ENCODE measurements at places on chromosomes 13 and 19.

- no peak for DNase-seq
Measured at GRCh38 chr13:98930151-98930591, 47.7 kb downstream of the DOCK9 start.

DNA sequence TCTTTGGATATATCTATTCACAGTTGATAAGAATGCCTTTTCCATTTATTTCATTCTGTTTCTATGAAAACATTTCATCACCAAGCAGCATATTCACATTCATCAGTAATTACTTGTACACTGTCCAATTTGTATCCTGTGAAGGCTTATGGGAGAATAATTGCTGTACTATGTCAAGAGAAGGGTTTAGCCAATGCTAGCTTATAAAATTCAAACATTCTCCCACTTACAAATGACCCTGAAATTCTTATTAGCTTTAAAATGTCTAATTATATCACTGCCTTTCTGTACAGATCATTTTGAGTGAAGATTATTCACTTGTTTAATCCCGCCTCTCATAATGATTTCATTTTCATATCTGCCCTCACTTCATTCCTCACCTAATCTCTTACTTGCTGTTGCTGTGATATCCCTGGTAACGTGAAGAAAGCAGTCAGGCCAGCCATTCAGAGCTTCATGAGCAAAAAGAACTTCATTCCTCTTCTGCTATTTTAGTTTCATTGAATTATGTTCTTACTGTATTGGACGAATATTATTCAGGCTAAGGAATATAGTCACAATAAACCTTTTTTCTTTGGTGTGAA is 778.7 kb downstream of the OLFM4 start:
- DNase-seq, result no peak

DNA sequence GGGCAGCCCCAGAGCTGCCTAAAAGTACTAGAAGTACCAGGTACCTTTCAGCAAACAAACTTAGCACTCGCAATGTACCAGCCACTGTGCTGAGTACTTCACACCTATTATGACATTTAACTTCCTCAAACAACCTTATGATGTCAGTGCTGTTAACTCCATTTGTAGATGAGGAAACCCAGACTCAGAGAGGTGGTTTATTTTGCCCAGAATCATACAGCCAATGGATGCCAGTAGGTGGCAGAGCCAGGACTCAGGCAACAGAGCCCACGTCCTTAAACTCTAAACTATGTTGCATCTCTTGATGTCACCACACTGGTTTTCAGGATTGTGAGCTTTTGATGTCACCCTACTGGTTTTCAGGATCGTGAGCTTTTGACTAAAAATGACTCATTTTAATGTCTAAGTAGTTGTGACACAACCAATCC is 78.9 kb downstream of the FLT1 start:
- no peak for DNase-seq

DNA sequence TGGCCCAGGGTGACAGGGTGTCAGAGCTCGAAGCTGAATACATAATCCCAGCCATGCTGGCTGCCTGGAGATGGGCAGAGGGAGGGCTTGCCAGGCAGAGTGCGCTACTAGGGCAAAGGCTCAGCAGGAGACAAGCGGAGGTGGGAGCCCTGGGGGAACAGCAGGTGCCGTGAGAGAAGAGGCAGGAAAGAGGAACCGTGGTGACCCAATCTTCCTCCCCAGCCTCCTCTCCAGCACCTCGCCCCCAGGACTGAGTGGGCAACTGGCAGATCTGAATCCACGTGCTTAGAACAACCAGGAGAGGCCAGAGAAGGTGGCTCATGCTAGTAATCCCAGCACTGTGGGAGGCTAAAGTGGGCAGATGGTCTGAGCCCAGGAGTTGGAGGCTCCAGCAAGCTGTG is 11.0 kb upstream of the CCL25 start:
- DNase-seq, result no peak

- DNase-seq, result no peak
Measured at GRCh38 chr19:3737487-3738205, 23.8 kb downstream of the APBA3 start.

DNA sequence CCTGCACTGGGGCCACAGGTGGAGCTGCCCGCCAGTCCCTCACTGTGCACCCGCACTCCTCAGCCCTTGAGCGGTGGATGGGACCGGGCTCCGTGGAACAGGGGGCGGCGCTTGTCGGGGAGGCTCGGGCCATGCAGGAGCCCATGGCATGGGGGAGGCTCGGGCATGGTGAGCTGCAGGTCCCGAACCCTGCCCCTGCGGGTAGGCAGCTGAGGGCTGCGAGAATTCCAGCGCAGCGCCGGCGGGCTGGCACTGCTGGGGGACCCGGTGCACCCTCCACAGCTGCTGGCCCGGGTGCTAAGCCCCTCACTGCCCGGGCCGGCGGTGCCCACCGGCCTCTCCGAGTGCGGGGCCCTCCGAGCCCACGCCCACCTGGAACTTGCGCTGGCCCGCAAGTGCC is 877.5 kb upstream of the PCDH9 start:
- DNase-seq, result no peak

DNA sequence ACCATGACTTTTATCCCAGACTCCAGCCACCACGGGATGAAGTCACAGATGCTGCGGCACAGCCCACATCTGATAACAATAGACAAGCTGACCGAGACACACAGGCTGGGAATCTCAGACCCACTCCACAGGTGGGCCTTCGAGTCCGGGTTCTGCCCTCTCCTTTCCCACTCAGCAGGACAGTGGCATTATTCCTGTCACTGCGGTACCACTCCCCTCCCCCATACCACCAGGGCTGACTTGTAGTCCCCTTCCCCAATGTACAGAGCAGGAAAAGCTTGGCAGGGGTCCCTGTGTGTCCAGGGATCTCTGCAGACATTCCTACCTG is 179 bp upstream of the AMER2 start:
- DNase-seq, result no peak

DNA sequence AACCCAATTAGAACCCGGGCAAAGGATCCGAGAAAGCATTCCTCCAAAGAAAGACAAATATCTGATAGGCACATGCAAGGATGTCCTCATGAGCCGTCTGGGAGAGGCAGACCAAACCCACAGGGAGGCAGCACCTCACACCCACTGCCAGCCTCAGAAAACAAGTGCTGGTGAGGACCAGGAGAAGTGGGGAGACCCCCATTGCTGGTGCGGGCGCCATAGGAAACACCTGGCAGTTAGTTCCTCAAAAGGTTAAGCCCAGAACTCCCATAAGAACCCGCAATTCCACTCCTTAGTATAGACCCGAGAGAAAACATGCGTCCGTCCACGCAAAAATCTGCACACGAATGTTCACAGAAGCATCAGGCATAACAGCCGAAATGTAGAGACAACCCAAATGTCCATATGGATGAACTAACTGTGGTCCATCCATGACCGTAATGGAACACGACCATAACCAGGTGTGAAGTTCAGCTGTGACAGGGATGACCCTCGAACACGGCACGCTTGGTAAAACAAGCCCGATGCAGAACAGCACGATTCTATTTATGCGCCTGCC is 7.9 kb downstream of the ZNF787 start:
- DNase-seq, result no peak

GRCh38 chr13:99398071-99398470 is 90.9 kb upstream of the GPR183 start:
- no peak for DNase-seq

- no peak for DNase-seq
Measured at GRCh38 chr13:45732916-45733315, 30.8 kb downstream of the CBY2 start.

DNA sequence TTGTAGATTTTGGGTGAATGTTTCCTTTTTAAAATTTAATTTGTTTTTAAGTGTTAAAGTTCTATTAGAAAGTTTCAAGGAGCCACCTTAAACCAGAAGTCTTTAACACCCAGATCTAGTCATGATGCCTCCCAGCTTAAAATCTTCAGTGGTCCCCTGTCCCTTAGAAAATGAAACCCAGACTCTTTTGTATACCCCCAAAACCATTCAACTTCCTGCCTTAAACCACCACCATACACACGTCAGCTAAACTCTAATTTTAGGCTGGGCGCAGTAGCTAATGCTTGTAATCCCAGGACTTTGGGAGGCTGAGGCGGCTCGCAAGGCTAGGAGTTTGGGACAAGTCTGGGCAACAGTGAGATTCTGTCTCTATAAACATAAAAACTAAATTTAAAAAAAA is 37.9 kb downstream of the N4BP2L1 start:
- no peak for DNase-seq

DNA sequence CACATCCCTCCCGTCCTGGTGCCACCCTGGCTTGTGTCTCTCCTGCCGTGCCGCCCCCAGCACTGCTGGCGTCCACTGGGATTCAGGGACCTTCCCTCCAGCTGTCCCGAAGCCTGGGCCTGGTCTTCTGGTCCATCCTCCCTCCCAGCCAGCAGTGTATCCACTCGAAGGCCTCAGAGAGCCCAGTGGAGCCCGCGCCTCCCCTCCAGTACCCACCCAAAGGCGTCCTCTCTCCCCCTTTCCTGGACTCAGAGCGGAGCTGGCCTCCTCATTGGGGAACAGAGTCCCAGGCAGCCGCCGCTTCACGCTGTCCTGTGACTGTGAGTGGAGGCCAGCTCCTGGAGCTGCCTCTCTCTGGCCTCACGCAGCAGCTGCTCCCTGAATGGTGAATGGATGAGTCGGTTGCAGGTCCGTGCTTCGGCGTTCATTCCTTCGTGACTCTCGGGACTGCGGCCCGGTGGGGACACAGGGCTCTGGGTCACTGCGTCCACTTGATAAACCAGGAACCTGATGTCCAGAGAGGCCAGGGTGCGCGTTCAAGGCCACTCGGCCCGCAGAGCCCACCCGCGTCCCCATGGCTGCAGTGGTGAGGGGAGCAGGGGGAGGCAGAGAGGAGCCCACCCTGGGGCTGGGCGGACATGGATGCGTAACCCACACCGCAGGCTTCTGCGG is 12.1 kb downstream of the ONECUT3 start:
- no peak for DNase-seq

DNA sequence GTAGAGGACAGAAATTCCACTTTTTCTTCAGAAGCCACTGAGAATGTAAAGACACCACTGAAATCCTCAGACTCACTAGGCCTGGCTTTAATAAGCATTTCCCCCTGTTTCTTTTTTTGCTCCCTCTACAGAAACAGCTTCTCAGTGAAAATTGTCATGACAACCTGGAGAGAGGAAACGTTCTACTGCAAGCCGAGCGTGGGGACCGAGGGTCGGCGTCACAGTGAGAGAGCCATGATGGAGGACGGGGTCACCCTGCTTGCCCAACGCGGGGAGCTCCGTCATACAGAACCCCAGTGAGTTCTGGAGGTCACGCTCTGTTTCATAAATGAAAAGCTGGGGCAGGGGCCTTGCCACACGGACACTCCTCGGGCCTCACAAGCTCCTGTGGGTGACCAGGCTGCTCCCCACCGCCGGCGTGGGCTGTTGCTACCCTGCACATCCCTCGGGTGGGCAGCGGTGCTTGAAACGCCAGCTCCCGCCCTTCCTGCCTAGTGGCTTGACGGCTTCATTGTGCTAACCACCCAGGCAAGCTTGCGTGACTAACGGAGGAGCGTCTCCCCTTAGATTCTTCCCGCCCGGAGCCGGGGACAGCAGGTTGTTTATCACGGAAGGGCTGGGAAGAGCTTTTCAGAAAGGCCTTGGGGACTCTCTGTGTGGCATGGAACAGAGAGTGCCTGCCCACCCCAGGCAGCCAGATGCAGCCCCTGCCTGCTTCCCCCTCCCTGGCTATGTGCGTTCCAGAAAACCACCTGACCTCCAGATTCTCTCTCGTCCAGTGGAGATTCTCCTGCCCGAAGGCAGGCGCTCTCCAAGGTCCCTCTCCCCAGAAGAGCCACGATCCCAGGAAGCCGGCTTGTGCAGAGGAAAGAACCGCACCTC is 153.6 kb downstream of the KATNAL1 start:
- DNase-seq, result no peak

DNA sequence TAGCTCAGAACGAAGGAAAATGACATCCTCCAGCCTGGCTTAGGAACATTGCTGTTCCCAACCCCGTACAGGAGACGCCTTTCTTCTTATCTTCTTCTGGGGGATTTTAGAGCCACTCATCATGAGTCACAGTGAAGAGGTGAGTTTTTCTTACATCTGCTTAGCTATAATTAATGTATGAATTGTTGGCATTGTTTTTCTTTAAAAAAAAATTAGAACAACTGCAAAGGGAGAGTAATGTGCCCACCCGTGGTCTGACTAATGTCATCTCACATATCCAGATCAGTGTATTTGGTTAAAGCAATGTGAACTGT is 310.6 kb upstream of the TSHZ3 start:
- DNase-seq, result no peak

DNA sequence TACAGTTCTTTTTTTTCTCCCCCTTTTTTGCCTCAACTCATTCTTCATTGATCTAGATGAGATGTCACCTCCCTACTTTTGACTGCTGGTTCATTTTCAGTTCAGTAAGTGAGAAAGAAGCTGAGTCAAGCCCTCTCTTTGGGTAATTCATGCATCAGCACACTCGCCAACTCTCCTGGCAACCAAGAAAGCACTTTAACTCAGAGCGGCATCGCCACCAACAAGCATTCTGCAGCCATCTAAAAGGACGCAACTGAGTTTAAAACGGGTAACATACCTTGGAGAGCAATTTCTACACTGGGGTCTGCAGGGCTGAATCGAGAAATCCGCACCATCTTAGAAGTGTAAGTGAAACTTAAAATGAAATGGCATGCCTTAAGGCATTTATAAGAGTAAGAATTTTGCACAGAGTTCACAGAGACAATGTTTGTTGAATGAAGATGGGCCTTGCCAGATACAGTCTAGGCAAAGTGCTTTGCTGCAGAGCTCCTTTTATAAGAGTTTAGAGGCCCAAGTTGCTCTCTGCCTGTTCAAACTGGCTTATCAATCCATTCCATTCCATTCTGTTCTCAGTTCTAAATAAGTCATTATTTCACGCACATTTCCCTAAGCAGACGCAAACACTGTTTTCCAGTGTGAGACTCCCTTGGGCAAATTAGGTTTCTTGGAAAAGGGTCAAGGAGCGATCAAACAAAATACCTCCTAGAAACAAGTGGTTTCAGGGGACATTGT is 338.0 kb downstream of the ENOX1 start:
- no peak for DNase-seq

DNA sequence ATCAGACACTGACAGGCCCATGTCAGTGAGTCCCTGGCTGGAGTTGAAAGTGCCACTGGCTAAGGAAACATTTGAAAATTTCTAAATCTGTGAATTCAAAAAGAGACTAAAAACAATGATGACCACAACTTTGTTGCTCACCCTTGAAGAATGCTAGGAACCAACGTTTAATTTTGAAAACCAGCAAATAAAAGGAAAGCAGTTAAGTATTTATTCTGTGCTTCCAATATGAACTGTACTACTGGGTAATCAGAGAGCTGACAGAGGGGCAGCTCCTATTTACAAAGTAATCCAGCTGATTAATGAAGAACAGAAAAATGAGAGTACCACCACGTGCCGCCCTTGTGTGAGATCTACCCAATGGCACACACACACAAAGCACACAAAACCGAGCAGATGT is 44.7 kb upstream of the LATS2 start:
- no peak for DNase-seq

DNA sequence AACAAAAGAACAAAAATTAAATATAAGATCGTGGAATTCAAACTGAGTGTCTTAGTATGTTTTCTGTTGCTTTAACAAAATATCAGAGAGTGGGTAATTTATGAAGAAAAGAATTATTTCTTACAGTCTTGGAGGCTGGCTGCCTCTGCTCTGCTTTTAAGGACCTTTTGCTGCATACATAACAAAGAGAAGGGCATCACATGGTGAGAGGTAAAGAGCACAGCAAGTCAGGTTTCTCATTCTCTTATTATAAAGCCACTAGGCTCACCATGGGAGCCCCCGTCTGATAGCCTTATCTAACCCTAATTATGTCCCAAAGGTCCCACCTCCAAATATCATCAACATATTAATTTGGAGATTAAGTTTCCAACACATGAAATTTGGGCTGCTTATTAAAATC is 231.3 kb downstream of the SLITRK6 start:
- DNase-seq, result no peak

- no peak for DNase-seq
Measured at GRCh38 chr13:48775804-48776203, 122.1 kb downstream of the CYSLTR2 start.
